ENCODE measurements at places on chromosomes 13 and 19.

DNA sequence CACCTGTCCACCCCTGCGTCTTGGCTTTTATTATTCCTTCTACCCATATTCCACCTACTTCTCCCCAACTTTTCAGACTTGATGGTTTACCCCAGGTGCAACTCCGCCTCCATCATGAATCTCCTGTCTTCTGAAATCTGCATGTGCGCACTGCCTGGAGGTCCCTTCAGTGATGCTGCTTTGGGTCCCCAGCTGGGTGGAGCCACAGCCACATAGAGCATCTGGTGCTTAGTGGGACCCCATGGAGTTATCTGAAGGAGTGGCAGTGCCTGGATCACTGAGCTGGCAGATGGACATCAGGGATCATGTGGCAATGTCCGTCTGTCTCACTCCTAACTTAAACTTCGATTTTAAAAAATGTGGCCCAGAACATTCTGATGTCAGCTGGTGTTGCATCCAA, 13.5 kb downstream of the ZNF536 start:
- no peak for DNase-seq

GRCh38 chr19:35153701-35154524, 622 bp upstream of the FXYD5 start:
- no peak for DNase-seq

GRCh38 chr19:11288349-11288748, 7.6 kb upstream of the TSPAN16 start:
- DNase-seq: no peak

- no peak for DNase-seq
These were observed 45.2 kb upstream of the RANBP3 start for GRCh38 chr19:6023085-6023682.

DNA sequence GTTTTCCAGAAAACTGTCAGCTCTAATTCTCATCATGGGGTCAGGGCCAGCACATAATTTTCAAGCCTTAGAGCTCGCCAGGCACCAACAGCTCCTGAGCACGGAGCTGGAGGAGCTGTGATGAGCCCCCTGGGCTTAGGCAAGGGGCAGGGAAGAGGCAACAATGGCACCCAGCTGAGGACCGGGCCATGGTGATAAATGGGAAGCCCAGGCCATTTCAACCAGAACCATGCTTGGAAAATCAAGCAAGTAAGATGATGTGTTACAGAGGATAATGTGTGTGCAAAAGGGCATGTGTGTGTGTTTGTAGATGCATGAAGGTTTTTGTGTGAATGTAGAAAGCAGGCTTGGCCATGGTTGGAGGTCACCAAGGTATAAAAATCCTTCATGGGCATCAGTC, 66.8 kb upstream of the UBAC2 start:
- no peak for DNase-seq

- no peak for DNase-seq
These were observed 14.9 kb downstream of the PLA2G4C start for GRCh38 chr19:48095612-48096175.

DNA sequence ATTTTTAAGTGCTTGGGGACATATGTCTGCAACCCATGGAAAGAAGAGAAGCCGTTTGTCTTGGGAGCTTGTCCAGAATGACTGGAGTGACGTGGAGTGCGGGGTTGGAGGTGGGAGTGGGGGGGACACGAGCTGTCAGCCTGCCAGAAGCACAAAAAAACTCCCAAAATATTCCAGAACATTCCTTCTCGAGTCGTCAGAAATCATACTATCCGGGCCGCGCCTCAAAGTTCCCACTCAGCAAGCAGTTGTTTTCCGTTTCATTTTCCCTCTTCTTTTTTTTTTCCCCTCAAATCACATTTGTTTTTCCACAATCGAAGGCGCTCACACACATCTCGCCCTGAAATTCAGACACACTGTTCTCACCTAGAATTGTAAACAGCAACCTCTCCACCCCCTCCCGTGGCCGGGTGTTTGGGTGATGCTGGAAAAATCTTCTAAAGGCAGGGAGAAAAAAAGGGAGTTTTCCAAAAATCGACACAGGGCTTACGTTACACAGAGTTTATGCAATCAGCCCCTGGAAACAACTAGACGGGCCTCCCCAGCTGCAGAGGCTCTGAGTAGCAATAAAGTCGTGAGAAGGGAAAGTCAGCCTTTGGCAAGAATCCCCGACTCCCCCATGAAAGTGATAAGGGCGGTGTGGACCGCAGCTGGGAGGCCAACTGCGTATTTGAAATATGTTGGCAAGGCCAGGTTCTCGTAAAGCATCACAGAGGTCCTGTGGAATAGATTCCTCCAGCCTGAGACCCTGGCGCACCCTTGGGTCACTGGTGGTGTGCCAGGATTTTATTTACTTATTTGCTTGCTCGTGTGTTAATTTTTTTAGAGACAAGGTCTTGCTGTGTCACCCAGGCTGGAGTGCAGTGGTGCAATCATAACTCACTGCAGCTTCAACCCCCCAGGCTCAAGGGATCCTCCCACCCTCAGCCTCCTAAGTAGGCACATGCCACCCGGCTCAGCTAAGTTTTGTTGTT, 31.2 kb upstream of the KLF2 start:
- no peak for DNase-seq

Data from NCI-H187 (cell line).